ENCODE measurements at places on chromosomes 5 and 9. TPM values are rescaled to one million over a fixed set of nuclear protein-coding genes. Genes with fewer than 3 reads are reported as not detected.

RANBP3L gene
- 10.6 TPM for total RNA-seq

ALG2 gene
- 62.9 TPM for total RNA-seq

- DNase-seq: no peak
These were observed 44.4 kb downstream of the GADD45G start for GRCh38 chr9:89649039-89649691.

TMEM232 gene
- 3.6 TPM for total RNA-seq

DNA sequence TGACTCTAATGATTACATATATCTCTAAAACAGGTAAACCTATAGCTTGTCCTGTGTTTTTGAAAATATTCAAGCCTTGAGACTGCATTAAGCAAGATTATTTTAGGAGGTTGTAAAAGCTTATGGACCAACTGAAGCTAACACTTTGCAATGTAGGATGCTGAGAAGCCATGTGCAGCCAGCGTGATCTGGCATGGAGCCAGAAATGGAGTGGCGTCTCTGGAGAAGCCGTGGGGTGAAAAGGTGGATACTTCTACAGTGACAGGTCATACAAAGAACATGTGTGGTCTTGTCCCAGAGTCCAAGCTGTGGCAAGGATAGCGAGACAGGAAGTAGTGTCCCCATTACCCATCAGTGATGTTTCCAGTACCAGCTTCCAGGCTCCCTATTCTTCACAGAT lies 100.8 kb upstream of the CD180 start:
- DNase-seq: no peak

FBLL1 gene
- total RNA-seq: 0.84 TPM
